ENCODE measurements at places on chromosomes 4 and X.
A peak's percentile ranks its signal among the peaks of the same experiment; 100 is the strongest.

DNA sequence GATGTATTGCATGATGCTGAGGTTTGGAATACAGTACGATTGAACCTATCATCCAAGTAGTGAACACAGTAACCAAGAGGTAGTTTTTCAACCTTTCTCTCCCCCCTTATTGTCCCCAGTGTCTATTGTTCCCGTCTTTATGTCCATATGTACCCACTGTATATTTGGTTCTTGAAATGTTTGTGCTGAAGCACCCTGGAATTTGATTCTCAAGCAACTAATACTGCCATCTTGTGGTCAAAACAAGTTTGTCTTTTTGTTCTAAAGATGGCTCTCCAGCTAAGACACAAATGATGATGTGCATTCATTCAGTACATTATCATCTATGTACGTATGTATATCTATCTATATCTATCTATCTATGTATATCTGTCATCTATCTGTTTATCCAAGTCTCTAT lies 33.5 kb upstream of the DCX start:
- no peak for DNase-seq

DNA sequence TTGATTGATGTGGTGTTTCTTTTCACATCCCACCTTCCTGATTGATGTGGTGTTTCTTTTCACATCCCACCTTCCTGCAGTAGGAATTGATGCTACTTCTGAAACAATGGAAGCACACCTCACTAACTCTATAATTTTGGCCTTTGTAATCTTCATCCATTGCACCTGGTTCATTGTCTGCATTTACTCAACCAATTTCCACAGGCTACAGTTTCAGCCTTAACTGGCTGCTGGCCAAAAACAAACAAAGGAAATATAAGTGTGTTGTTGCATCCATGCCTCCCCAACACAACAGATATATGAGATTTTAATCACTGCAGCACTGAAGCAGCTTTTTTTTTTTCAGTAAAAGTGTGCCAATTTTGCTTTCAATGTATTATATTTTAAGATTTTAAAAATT lies 867.6 kb upstream of the PCDH7 start:
- no peak for DNase-seq

GRCh38 chr4:90425893-90426292 lies 298.7 kb downstream of the CCSER1 start:
- no peak for DNase-seq

- DNase-seq = no peak
Observed at GRCh38 chr4:174496631-174497432, 25.5 kb downstream of the HPGD start.

DNA sequence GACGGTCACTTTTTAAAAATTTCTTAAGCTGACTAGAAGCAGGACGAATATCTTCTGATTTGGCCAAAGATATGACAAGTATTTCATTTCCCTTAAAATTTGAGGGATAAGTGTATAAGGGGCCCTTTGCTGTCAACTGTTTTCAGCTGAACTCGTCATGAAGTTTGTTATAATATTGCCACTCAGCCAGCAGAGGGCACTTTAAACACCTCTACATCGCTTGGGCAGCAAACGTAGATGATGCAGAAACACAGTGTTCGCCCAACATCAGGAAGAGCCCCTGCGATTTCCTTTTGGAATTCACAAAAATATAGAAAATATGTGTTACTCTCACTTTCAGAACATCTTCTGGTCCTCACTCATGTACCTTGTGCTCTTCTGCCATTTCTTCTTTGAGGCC lies 435.7 kb upstream of the FMR1 start:
- DNase-seq = no peak

- no peak for DNase-seq
Observed at GRCh38 chr4:102858828-102859464, 9.8 kb upstream of the CISD2 start.

DNA sequence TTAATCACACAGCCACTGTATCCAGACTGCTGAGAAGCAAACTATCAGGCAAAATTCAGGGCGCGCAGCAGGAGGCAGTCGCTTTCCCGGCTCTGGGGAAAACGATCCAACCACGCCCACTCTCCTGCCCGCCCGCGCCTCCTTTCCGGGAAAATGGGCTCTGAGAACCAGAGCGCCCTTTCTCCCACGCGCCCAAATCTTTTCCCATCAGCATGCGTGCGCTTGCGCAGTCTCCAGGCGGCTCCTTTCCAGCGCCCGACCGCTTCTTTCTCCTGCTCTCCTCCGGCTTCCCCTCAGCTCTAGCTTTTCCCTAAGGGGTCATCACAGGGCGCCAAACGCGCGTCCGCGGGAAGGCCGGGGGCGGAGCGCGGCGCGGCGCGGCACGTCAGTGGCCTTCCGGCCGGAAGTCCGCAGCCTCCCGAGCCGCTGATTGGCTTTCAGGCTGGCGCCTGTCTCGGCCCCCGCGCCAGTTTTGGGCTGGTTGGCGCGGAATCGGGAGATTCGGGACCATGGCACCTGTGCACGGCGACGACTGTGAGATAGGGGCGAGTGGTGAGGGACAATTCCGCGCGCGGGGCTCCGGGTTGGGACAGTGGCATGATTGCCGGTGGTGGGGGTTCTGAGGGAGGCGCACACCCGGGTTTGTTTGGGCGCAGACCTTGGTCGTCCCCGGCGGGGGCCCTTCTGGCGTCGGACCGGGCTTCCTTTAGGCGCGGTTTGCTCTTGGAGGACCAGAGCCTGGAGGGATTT lies at the start of gene POLA1:
Gene POLA1 (plus strand): TSS at position 466 of the 750 bp plus-strand sequence. CDS start 44 bp downstream, at position 510.
- DNase-seq = peak; percentile 95

DNA sequence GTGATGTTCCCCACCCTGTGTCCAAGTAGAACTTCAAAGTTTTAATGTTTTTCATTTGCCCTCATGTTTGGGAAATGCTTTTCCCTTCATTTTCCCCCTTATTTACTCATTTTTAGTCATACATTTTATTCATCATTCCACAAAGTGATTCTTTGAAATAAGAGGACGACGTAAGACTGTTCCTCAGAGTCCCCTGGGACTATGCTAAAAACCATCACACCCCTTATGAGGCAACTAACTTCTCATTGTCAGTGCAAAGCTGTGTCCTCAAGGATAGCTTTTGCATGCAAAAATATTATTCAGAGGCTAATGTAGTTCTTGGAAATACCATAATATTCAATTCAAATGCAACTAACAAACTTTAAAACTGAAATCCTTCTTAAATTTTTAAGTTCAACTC lies 14.8 kb upstream of the ADGRG2 start:
- no peak for DNase-seq

- DNase-seq = no peak
Observed at GRCh38 chr4:38128478-38129459, 168.6 kb downstream of the PTTG2 start.

GRCh38 chr4:18366892-18367291 lies 345.3 kb upstream of the LCORL start:
- DNase-seq = no peak

- no peak for DNase-seq
Observed at GRCh38 chrX:127879585-127879984, 172.6 kb downstream of the ACTRT1 start.

- no peak for DNase-seq
Observed at GRCh38 chrX:84047339-84047738, 140.7 kb downstream of the RPS6KA6 start.

DNA sequence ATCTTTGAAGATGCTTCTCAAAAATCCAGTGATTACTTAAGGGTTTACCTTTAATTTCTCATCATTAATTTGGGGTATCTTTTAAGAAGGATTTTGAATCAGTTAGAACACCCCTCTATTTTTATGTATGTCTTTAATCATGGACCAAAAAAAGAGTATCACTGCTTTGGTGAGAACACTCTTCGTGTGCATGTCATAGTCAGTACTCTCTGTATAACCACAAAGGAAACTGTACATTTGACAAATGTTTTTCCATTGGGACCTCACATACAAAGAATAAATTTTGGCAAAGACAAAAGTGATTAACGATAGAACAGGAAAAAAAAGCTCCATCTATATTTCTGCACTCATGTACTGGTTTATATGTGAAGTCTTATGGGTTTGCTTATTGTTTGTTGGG lies 31.3 kb downstream of the FAM241A start:
- no peak for DNase-seq

DNA sequence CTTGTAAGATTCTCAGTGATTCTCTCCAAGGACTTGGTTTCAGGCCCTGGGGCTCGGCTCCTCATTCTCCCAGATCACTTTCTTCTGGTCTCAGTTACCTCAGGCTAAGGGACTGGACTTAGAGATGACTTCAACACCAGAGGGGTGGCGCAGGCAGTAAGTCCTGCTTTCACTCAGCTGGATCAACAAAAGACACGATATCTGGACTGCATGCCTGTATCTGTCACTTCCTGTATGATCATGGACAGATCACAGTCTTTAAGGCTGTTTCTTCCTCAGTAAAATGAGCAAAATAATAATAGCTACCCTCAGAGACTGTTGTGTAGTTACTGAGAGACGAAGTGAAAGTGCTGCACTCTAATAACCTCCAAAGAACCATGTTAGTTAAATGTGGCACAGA lies 19.5 kb upstream of the CXCR3 start:
- no peak for DNase-seq

DNA sequence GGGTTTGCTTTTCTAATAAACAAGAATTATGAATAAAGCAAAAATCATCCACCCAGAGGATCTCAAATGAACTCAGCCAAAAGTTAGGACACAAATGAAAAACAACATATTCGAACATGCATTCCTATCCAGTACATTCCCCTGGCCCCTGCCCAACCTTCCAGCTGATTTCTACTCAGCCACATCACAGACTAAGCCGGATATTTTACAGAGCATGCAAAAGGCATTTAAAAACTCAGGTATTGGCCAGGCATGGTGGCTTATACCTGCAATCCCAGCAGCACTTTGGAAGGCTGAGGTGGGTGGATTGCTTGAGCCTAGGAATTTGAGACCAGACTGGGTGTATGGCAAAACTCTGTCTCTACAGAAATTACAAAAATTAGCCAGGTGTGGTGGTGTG lies 54.6 kb downstream of the RELL1 start:
- DNase-seq = peak; percentile 44

DNA sequence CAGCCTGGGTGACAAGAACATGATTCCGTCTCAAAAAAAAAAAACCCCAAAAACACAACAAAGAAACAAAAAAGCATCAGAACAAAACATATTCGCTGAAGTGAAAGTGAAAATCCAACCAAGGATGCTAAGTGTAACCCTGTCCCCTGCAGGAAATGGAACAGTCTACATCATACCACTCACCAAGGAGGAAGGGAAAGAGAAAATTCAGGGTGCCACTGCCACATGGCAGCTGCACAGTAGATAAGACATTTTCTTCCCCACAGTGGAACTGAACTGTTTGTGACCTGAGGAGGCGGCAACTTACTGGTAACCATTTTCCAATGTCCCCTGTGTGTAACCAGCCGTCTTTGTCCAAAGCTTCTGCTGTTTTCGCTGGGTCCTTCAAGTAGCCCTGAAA lies 28.2 kb upstream of the CENPU start:
- no peak for DNase-seq

DNA sequence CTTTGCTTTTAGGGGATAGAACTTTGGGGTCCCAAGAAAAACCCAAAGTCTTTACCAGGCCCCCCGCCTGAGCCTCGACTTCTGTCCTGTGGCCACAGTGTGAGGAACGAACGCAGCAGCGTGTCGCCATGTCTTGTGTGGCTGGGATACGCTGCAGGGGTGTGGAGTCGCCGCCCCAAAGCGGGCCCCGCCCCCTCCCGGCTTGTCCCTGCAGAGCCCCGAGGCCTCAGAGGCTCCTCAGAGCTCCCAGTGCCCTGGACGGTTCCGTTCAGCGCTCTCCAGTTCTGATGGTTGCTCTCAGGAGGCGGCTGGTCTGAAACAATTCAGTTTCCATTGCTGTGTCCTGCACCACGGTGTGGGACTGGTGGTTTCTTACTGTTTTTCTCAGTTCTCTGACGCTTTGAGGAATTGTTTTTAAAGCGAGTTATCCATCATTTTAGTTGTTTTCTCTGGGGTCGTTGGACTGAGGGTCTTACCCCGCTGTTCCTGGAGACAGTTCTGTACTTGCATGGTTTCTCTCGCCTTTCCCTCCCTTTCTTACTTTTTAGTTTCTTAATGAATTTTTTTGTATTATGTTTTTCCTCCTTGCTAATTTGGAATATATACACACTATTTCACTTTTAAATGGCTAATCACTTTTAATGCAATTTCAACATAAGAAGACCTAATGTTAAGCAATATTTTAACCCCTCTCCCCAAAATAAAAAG lies 1.6 kb upstream of the IDUA start:
- DNase-seq = no peak

- peak; percentile 79 for DNase-seq
Observed at GRCh38 chr4:2402048-2402842, 16.2 kb downstream of the ZFYVE28 start.

DNA sequence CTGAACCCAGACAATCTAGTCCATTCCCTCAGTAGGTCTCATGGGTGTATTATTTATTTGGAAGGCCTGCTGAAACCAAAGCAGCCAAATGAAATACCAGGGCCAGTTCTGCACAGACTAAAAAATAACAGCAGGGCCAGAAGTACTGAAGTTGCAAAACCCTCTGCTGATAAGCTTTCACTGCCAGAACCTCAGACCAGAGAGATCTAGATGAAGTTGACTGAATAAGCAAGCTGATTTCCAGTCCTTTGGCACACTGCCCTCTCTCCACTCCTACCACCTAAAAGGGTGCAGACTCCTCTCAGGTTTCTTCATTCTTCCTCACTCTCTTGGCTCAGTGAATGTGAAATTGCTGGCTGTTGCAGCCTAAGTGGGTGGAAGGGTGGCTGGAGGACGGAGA lies 276.7 kb upstream of the KLF3 start:
- peak; percentile 50 for DNase-seq
